ENCODE measurements at places on chromosomes 5 and 9.
A peak's percentile ranks its signal among the peaks of the same experiment; 100 is the strongest.

DNA sequence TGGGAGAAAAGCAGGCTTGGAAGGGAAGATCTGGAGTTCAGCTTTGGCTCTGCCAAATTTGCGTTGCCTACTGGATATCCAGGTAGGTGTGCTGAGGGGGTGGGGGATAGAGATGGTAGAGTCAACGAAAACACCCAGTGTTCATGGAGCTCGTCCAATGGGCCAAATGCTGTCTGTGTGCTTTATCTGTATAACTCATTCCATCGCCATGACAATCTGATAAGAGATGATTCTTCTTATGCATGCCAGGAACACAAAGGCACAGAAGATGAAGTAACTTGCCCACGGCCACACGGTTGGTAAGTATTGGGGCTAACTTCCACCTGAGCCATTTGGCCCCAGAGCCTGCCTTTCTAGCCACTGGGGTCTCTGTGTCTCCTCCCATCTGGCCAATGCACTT is 53.2 kb downstream of the BOD1 start:
- no peaks in the 10 kb centered on the region for H3K27me3 ChIP-seq
- H3K27ac ChIP-seq, result no peak overlapping the region
- H3K4me3 ChIP-seq, result no peak overlapping the region
- H3K36me3 ChIP-seq, result no peaks in the 10 kb centered on the region

DNA sequence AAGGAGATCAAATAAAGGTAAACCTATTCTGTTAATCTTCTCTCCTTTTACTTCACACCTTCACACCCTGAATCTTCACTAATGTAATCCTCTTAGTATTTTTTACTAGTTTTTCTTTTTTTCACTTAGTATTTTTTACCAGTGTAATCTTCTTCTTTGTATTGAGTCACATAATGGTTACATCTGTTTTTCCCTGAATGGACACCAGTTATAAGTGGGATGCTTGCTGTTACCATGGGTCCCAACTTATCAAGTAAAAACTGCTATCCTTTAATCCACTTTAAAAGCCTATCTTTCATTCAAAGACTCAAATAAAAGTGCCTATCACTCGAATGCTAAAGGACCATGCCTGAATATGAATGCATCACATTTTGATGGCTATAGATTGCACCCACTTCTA is 15.1 kb downstream of the ZFAND5 start:
- H3K27ac ChIP-seq, result no peak overlapping the region
- H3K36me3 ChIP-seq, result peaks cover 18% of the 10 kb centered on the region
- H3K4me3 ChIP-seq, result no peak overlapping the region
- H3K4me1 ChIP-seq, result peaks cover 6% of the 10 kb centered on the region

DNA sequence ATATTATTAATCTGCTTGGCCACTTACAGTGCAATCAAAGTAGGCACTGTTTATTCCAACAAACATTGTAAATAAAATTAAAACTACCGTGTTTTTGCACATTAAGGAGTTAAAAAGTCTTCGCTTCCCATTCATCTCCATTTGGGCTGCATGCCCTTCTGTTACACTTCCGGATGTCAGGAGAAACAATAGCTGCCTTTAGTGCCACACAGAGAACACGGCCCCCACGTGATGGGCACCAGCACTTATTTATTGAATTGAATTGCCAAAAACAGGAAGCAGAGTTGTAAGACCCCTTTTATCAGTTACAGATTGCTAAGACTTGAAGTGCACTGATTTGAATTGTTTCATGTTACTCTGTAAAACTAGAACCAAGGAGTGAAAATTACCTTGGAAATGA is 80.4 kb downstream of the LHFPL2 start:
- no peak for DNase-seq
- no peak overlapping the region for H3K4me3 ChIP-seq
- H3K27ac ChIP-seq, result peak overlapping the region; percentile 54
- peaks cover 23% of the 10 kb centered on the region for H3K4me1 ChIP-seq

GRCh38 chr5:44321144-44321725 is 68.0 kb downstream of the FGF10 start:
- H3K27me3 ChIP-seq, result peaks cover 6% of the 10 kb centered on the region
- H3K4me3 ChIP-seq, result no peak overlapping the region
- H3K27ac ChIP-seq, result no peak overlapping the region

DNA sequence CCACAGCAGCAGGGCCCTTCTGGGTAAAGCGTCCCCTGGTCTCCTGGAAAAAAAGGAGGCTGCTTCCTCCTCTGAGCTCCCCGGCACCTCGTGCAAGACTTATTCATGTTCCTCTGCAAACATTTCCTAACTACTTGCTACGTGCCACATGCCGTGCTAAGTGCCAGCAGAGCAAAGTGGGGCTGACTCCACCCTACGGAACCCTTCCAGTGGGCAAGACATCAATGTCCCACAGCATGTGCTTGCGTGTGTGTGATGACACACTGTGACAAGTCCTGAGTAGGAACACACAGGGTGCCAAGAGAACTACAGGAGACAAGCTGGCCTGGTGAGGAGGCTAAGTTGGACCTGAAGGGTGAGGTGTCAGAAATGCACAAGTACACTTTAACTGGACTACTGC is 57.4 kb downstream of the SEMA4D start:
- no peak for DNase-seq
- H3K4me1 ChIP-seq, result peaks cover 3% of the 10 kb centered on the region
- no peaks in the 10 kb centered on the region for H3K27me3 ChIP-seq
- no peak overlapping the region for H3K4me3 ChIP-seq
- H3K27ac ChIP-seq, result no peak overlapping the region

- no peak for DNase-seq
- H3K4me3 ChIP-seq, result no peak overlapping the region
Measured at GRCh38 chr9:129557192-129558036, 63.5 kb downstream of the C9orf50 start.

- no peak overlapping the region for H3K4me3 ChIP-seq
- H3K27ac ChIP-seq, result no peak overlapping the region
- peaks cover 2% of the 10 kb centered on the region for H3K4me1 ChIP-seq
Measured at GRCh38 chr5:54156577-54156976, 153.8 kb downstream of the ARL15 start.

GRCh38 chr5:88142636-88142885 is 126.1 kb downstream of the TMEM161B start:
- H3K27me3 ChIP-seq, result peaks cover 95% of the 10 kb centered on the region
- no peaks in the 10 kb centered on the region for H3K36me3 ChIP-seq
- DNase-seq, result no peak

- H3K27me3 ChIP-seq, result no peaks in the 10 kb centered on the region
- H3K27ac ChIP-seq, result no peak overlapping the region
- H3K4me1 ChIP-seq, result no peaks in the 10 kb centered on the region
Measured at GRCh38 chr5:178058321-178059012, 54.9 kb upstream of the N4BP3 start.

DNA sequence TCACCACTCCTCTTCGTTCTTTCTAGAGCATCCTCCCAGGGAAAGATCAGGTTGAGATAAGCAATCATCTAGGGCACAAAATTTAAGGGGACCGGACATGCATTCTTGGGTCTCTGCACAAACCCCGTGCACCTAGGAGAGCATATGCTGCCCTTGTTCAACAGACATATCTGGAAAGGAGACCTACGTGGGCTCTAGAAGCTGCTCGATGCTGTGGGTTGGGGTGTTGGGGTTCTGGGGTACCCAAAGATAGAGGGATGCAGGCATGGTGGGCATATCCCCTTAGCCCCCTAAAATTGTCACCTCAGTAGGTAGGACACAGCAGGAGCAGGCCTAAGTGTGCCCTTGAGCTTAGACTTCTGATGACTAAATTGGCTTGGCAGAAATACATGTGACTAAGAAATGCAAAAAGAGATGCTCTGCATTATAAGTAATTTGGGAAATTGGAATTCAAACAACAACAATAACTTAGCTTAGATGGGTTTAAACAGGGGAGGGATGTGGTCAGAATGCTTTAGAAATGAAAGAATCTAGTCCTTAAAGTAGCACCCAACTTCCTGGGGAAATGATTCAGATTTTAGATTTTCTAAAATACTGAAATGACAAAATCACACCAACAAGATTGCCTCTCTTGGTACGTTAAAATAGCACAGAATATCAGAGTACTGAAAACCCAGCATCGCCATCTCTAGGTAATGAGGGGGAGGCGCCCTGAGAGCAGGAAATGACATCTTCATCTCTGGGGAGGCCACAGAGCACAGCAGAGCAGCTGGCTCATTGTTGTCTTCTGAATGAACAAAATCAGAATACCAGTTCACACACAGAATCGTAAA is 172.3 kb downstream of the GNA14 start:
- no peak overlapping the region for H3K27ac ChIP-seq
- H3K4me1 ChIP-seq, result no peaks in the 10 kb centered on the region
- no peaks in the 10 kb centered on the region for H3K27me3 ChIP-seq

- no peak for DNase-seq
- no peaks in the 10 kb centered on the region for H3K27me3 ChIP-seq
- H3K4me3 ChIP-seq, result no peak overlapping the region
- H3K27ac ChIP-seq, result no peak overlapping the region
Measured at GRCh38 chr9:3528451-3528850, 2.6 kb upstream of the RFX3 start.

DNA sequence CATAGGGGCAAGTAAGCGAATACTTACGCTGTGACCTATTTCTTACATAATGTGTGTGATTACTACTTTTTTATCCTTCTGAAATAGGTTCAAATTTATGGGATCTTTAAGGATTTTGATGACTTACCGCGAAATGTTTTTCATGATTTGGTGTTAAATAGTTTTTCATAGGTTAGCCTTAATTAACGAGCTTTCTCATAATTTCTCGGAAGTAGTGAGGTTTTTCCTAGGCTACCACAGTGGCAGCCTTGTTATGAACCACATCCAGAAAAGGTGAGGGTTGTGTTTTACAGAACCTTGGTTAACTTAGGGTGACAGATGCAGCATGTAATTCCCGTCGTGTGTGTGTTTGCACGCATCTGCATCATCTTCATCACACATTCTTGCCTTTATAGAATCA is 1.3 kb downstream of the SH3GL2 start:
- DNase-seq, result no peak
- H3K4me3 ChIP-seq, result no peak overlapping the region
- peaks cover 56% of the 10 kb centered on the region for H3K27me3 ChIP-seq
- no peak overlapping the region for H3K27ac ChIP-seq
- no peaks in the 10 kb centered on the region for H3K4me1 ChIP-seq

DNA sequence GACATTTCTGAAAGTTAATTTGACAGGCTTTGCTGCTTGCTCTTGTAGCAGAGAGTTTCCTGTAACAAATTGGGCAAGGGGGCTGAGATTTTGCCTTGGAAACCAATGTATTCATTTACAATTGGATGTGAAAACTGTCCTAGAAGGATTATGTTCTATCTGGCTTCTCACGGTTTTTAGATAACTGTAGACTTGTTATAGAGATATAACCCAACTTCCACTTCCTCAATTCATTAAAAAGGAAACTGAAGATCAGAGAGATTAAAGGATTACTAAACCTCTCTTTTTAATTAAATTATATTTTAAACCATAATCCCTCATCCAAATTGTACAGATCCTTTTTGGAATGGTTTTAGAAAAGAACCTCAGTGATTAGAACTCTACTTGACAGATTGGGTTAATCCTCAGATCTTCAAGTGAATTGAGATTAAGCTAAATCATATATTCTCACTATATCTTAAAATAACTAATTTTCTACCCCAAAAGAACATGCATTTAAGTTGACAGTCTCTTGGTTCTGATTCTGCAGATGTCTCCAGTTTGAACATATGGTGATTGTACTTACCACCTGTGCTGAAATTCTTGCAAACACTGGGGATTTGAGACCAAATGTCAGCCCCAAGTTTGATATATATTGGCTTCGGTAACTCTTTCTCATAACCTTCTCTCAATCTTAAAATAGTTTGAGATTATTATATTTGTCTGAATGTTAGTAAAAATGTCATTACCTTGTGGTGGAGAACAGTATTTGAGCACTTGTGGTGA is 130.1 kb upstream of the C9orf72 start:
- H3K36me3 ChIP-seq, result no peaks in the 10 kb centered on the region
- H3K27ac ChIP-seq, result no peak overlapping the region
- no peak for DNase-seq
- H3K4me1 ChIP-seq, result no peaks in the 10 kb centered on the region
- H3K4me3 ChIP-seq, result no peak overlapping the region

DNA sequence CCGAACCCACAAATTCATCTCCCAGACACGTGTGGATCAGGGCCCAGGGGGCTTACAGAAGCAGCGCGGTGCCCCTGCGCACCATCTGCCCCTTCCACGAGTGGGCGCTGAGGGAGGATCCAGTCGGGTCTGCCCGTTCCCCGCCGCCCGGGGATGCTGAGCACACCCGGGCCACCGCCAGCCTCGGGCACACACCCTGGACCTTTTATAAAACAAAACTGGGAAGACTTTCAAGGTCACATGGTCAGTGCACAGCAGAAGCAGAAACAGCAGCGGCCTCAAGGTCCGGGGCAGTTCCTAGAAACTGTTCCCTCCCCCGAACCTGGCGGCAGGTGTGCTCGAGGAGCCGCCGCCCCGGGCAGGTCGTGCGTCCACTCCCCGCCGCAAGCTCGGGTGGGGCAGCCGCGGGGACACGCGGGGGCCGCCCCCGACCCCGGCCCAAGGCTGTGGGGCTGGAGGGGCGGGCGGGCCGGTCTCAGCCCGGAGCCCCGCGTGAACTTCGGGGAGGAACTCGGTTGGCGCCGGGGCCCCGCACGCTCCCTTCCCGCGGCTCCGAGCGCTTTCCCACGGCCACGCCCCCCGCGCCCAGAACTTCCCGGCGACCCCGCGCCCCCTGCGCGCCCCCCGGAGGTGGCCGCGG is 633 bp upstream of the PPP1R26 start:
- peaks cover 10% of the 10 kb centered on the region for H3K36me3 ChIP-seq
- H3K27me3 ChIP-seq, result no peaks in the 10 kb centered on the region
- no peak overlapping the region for H3K27ac ChIP-seq
- no peaks in the 10 kb centered on the region for H3K4me1 ChIP-seq
- peak overlapping the region; percentile 95 for H3K4me3 ChIP-seq
- no peak for DNase-seq

DNA sequence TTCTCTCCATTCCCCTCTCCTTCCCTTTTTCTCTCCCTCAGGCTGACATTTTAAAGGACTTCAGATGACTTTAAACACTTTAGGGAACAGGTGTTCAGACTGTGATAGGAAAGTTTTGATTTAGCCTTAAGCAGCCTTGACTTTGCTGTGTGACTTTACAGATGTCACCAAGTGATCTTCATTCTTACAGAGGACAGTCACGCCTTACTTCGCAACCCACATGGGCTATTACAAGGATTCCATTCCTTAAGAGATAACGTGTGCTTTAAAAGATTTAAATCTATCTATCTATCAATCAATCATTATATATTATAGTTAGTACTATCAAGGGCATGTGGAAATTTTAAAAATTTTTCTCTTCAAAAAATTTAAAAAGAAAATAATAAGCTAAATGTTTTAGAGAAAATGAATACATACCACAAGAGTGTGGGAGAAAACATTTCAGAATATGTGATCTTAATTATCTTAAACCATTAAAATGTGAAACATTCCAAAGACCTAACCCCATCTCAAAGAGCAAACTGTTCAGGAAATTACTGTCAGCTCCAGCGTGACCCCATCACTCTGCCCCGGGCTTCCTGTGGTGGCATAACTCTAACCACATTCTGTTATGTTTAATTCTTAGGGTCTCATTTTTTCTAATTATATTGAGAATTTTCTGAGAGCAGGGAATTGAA is 530.5 kb downstream of the SEMA5A start:
- H3K27me3 ChIP-seq, result no peaks in the 10 kb centered on the region
- no peak overlapping the region for H3K4me3 ChIP-seq
- no peaks in the 10 kb centered on the region for H3K36me3 ChIP-seq
- DNase-seq, result no peak
- peaks cover 9% of the 10 kb centered on the region for H3K4me1 ChIP-seq
